ENCODE measurements at places on chromosomes 1 and 21.
A peak's percentile ranks its signal among the peaks of the same experiment; 100 is the strongest.

- no peak for DNase-seq
Observed at GRCh38 chr21:41755934-41756773, 10.7 kb downstream of the RIPK4 start.

GRCh38 chr1:150106341-150106740 lies 38.8 kb downstream of the VPS45 start:
- no peak for DNase-seq

DNA sequence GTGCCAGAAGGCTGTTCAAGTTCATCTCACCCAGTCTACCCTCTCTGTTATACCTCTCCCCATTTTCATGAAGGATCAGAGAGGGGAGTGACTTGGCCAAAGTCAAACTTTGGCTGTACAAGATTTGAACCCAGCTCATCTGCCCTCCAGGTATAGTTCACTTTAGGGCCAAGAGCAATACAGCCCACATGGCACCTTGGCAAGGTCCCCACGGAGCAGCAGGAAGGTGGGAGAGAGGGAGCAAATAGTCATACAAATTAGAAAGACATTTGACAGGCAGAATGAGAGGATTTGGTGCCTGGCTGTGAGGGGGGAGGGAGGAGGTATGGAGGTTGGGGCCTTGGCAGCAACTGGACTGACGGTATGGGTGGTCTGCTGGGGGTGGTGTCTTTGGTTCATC lies 1.0 kb downstream of the HPCAL4 start:
- DNase-seq = no peak

GRCh38 chr21:31553926-31554325 lies 105.6 kb upstream of the SOD1 start:
- DNase-seq = no peak

DNA sequence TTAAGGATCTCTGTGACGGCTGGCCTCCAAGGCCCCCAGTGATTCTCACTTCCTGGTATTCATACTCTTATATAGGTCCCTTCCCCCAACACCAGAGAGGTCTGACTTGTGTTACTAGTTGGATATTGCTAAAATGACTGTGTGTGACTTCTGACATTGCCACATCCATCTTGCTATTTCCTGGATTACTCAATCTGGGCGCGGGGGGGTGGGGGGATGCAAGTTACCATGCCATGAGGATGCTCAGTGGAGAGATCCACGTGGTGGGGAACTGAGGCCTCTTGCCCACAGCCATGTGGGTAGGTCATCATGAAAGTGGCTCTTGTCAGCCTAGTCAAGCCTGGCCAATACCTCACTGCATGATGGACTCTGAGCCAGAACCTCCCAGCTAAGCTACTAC lies 117.0 kb downstream of the UBE2U start:
- no peak for DNase-seq

DNA sequence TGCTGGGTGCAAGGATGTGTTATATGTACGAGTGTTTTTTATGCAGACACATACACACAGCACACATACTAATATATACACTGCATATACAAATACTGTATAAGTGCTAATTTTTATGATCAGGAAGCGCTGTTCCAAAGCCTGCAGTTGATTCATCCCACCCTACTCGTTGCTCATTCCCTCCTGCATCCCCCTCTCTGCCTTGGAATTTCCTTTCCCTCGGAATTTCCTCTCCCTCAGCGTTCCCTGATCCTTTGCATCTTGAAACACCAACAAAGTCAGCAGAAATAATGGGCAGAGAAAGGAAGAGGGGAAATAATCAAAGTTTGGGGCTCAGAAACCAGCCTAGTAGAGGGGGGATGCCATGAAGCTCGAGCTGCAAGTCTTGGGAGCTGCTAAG lies 98.9 kb downstream of the CSMD2 start:
- DNase-seq = no peak

DNA sequence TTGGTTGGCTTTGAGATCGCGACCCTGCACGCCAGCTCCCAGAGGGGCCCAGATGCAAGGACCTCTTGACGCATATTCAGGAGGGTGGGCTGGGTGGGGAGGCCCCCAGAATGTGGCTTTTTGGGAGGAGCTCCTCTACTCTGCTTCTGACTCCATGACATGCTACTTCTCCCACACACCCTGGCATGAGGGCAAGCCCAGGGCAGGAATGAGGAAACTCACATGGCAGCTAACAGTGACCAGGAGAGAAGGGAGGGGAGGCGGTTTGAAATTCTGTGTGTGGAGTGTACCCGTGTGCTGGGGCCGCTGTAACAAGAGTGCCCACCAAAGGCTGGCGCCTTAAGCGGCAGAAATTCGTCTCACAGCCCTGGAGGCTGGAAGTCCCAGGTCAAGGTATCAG lies 61.3 kb upstream of the GPR153 start:
- no peak for DNase-seq

GRCh38 chr1:89687254-89687653 lies 54.3 kb downstream of the LRRC8C start:
- DNase-seq = no peak

GRCh38 chr1:170669107-170669445 lies 5.1 kb downstream of the PRRX1 start:
- DNase-seq = no peak

DNA sequence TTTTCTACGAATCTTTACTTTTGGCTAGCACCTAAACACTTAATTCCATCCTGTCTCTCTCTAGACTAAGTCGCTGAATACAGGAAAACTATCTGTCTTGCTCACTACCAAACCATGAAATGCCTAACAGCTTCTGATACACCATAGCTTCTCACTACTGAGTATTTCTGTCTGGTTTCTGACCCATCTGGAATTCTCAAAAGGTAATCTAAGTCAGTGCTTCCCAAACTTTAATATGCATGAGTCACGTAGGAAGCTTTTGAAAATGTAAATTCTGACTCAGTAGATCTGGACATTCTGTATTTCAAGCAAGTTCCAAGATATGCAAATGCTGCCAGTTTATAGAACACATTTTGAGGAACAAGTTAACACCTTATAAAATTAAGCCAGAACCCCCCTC lies 9.2 kb upstream of the OVGP1 start:
- DNase-seq = peak; percentile 41

DNA sequence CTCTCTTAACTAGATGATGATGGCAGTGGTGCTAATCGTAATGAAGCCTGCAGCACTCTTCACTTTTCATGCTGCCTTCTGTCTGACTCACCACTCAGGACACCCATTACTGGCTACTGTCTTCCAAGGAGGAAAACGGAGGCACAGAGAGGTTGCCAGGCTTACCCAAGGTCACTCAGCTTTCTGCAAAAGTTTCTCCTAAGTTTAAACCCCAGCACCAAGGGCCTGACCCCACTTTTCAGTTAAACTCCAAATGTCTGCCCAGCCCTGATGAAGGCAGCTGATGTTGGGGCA lies 78.1 kb upstream of the RUNX3 start:
- DNase-seq = no peak

DNA sequence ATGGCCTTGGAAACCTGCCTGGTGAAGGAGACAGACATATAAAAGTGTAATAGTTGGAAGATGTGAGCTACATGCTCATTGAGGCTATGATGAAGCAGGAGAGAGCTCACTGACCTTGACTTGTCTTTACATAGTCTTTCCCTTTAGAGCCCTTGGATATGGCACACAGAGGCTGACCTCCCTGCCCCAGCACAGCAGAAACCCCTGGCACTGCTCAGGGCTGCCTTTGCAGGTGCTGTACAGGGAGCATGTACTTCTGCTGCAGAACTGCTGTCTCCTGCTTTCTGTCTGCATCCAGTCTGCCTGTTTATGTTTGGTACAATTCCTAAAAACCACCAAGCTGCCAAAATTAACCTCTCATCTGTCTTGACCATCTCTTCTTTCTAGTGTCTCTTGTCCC lies 80.5 kb downstream of the C1orf21 start:
- no peak for DNase-seq

DNA sequence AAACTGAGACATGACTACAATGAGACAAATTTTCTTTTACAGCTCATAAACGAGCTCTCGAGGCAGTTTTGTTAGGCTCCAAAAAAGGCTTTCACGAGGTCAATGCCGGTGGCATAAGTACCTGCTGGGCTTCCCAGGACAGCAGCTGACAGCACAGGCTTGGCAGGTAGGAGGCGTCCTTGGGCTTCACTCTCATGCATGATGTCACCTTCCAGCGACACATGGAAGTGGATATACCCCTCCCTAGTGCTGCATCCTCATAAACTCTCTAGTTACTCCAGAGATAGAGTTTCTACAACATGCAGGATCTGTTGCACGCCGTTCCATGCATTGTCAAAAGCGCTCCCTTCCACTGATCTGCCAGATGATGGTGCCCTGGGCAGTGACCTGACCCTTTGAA lies 112.5 kb upstream of the PAXBP1 start:
- DNase-seq = no peak

- DNase-seq = no peak
Observed at GRCh38 chr1:109621379-109622136, 1.9 kb downstream of the AMPD2 start.

DNA sequence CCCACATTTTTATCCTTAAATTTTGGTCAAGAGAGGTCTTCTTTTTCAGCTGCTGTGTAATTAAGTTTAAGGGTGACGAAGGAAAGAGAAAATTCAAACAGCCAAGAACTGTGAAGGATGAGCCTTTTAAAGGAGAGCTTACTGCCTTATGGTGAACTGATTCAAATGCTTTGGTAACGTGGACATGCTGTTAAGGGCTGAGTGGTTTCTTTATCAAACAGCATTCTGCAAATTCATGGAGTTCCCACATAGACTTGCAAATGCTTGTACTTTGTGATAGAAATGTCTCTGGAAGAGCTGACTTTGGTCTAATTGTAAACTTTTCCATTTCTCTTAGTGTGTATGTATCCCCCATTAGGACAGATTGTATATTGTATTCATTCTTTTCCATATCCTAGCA lies 93.8 kb downstream of the CHD1L start:
- DNase-seq = no peak

DNA sequence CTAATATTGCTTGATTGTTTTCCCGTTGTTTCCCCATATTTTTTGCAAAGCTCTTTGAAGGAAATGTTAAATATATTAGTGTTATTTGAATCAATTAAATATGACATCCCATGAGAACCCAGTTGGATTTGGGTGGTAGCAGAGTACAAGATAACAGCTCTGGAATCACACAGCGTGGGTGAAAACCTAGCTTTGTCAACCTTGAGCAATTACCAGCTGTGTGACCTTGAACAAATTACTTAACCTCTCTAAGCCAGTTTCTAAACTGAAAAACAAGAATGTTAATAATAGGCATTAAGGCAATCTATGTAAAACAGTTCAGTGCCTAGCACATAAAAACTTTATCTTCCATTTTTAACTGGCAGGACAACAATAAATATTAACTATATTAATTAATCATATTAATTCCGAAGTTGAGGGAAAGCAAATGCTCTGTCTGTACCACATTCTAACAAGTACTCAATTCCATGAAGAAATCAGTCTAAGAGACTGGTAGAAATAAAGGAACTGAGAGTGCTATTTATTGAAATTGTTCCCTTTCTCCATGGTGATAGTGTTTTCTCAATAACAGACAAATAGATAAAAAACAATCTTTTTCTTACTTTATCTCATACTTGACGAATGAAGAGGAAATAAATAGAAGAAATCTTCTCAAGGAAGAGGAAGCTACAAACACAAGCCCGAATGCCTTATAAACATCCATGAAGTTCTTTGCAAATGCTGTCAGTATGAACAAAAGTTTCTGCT lies 27.0 kb downstream of the DNASE2B start:
- DNase-seq = peak; percentile 73

- DNase-seq = no peak
Observed at GRCh38 chr1:90347366-90347765, 352.5 kb downstream of the ZNF326 start.

DNA sequence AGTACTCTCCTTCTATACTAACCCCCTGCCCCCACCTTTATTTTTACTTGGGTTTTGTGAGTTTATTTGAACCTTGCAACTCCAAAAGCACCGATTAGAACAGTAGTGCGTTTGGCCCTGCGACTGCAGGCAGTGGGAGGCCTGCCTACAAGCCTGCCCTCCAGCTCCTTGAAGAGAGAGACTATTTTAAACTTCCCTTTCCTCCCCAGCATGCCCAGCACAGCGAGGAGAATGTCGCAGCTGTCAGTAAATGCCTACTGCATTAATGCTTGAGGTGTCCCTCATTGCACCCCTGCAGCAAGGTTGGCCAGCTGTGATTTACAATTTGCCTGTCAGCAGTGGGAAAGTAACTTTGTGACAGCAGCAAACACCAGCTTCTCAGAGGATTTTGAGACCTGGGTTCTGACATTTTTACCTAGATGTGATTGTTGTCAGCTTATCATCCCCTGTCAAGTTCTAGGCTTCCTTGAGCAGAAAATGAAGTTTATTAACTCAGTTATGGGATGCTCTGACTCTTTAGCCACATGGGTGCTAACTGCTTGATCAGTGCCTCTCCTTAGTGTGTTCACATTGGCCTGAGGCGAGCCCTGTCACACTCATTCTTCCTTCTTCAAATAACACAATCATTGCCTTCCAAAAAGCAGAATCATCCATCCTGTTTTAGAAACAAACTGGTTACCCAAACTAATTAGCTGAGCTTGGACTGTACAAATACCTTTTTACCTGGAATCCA lies 170.6 kb downstream of the PDE4B start:
- no peak for DNase-seq

GRCh38 chr1:180912801-180913565 lies at the start of gene KIAA1614:
Gene KIAA1614, plus strand, starts transcription at chr1:180912897. Its CDS starts 347 bp downstream, at chr1:180913244.
- peak; percentile 31 for DNase-seq

DNA sequence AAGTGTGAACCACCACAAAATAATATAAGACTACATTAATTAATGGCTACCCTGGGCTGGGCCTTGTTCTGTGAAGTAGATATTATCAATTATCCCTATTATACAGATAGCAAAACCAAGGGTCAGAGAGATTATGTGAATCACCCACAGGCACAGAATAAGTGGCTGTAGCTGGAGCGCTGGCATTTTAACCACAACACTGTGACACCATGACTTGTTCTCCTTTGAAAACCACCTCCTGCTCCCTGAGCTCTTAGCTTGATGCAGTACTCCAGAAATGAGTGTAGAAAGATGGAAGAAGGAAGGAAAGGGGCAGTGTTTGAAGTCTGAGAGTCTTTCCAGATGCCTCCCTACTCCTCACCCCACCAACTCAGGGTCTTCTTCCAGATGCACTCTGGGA lies 29.5 kb upstream of the JUN start:
- DNase-seq = no peak

GRCh38 chr1:84390226-84390625 lies 8.1 kb upstream of the DNASE2B start:
- no peak for DNase-seq

- no peak for DNase-seq
Observed at GRCh38 chr1:221672965-221673364, 68.9 kb downstream of the DUSP10 start.

GRCh38 chr1:21963477-21964217 lies 13.2 kb upstream of the CELA3B start:
- DNase-seq = peak; percentile 45
